ENCODE measurements at places on chromosomes 2 and 18.

GRCh38 chr2:18901242-18901641 lies 311.9 kb upstream of the NT5C1B start:
- no peak for DNase-seq

GRCh38 chr2:98861601-98862000 lies 74.4 kb downstream of the CRACDL start:
- no peak for DNase-seq

DNA sequence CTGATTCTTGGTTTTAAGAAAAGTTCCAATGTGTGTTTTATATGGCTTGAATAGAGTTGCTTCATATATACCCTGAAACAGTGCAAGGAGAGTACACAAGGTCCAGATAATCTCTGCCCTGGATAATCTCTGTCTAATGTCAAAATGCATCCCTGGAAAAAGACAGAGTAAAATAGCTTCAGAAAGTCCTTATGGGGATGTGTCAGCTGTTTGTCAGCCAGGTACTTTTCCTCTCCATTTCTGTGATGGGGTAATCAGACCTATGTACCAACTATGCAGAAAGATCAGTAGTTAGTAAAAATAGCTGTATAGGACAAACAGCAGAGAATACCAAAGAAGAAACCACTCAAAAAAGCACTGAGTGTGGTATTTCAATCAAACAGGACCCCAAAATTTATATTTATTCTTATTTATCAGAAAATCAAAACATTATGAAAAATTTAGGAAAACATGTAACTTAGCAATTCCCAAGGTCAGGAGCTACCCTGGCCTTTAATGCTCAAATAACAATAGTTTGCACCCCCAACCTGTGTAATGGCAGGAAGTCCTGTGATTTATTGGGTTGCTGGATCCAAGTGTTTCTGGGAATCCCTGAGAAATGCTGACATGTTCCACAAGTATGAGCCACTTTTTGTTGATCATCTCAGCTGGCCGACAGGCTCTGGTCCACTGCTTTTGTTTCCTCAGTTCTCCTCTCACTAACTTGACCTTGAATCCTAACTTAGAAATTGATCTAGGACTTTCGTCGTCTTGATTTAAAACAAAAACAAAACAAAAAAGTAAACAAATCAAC lies 69.6 kb downstream of the MDH1 start:
- DNase-seq = no peak

DNA sequence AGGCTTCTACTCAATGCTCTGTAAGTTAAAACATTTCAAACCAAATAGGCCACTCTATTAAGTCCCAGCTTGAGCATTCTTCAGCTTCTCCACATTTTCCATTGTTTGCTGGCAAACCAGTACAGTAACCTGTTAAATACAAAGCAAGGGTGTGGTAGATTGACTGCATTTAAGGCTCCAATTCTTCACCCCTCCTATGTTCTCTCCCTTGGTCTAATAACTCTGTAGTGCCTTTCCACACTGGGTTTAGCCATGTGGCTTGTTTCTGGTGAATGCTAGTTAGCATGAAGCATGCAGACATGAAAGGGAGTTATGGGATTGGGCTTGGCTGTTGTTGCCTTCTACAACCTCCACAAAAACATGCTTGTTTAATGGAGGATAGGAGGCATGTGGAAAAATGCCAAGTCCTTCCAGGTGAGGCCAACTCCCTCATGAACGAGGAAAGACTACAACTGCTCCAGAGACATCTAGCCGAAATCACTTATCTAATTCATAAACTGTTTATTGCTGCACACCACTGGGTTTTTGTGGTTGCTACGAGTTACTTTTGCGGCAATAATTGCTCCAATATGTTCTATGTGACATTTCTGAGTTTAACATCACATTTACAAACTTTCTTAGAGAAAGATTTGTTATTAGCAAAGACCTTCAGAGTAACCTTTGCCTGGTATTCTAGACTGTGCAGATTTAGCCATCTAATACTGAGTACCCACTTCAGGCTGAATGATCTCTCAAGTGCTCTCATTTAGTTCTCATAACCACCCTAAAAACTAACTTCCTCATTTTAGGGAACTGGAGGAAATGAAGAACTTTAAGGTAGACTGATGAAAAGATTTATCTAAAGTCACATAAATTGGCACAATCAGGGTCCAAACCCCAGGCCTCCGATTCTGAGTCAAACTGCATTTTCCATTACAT lies 104.0 kb downstream of the SMAD2 start:
- DNase-seq = no peak

- DNase-seq = no peak
Observed at GRCh38 chr2:114880046-114880445, 437.6 kb downstream of the DPP10 start.

DNA sequence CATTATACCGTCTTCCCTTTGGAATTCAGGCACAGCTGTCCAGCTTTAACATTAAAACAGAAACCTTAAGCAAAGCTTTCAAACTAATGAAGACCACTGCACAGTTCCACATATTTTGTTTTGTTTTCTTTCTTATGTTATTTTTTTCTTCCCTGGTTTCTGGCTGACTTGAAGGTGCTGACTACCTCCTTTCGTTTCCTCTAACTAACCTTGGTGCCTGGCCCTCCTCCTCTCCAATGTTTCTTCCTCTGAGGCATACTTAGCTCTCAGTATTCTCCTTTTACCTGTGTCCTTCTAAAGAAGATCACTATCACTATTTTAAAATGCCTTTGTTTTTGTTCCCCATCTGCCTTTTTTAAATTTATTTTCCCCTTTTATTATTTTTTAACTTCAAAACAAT lies 433.3 kb upstream of the SPHKAP start:
- DNase-seq = no peak

GRCh38 chr2:239236808-239237205 lies 164.0 kb downstream of the HDAC4 start:
- no peak for DNase-seq

DNA sequence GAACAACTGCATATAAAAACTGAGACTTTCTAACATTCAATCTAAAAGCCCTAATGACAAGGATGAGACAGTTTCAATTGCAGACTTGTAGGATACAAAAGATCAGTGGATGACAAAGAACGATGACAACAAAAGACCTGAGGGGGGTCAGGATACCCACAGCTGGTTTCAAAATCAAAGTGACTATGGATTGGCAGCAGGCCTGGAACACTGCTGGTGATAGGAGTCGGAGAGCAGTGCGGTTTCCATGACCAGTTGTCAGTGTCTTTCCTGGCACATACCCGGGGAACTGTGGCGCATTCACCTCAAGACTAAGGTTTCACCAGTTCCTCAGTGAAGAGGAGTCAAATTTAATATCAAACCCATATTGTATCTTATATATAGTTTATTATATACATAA lies 42.0 kb downstream of the EHD3 start:
- DNase-seq = peak; percentile 25

DNA sequence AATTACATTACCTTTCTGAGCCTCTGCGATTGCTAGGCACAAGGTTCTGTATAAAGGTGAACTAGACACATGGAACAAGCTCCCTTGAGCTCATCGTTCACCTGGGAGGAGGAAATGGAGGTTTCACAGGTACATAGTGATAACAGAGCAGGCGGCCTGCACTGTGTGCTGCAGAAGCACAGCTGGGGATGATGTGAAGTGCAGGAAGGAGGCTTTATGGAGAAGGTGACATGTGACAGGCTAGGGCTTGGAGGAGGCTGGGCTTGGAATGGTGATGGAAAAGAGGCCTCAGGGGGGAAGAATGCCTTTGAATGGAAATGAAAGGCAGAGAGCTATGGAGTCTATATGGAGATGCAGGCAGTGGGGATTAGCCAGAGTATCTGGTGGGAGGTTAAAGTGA lies 22.9 kb downstream of the MARCHF4 start:
- DNase-seq = peak; percentile 45

DNA sequence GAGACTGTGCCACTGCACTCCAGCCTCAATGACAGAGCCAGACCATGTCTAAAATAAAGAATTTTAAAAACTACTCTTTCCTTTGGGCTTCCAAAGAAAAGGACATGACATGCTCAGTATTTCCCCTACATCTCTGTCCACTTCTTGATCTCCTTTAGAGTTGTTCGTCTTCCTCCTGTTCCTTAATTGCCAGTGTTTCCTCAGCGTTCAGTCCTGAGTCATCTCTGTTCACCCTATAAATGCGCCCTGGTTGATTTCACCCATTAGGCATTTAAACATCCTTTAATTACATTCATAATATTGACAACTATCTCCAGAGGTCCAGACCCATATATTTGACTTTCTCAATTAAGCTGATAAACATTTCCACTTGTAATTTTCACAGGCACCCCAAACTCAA lies 64.0 kb downstream of the AAK1 start:
- no peak for DNase-seq

Measured in NCI-H69 (cell line).